ENCODE measurements at places on chromosomes 3 and 15. TPM values are rescaled to one million over a fixed set of nuclear protein-coding genes. Genes with fewer than 3 reads are reported as not detected.

MESP1 gene
- 2.7 TPM for total RNA-seq

FANCD2OS gene
- not detected for total RNA-seq

ZMYND10 gene
- total RNA-seq, result 0.74 TPM

FBXL2 gene
- 5.9 TPM for total RNA-seq

AHSG gene
- not detected for total RNA-seq

SCAANT1 gene
- total RNA-seq, result not detected

ZNF662 gene
- total RNA-seq, result 6.6 TPM

ACKR4 gene
- not detected for total RNA-seq

CHL1 gene
- total RNA-seq, result 25.8 TPM

FBXL22 gene
- total RNA-seq, result 10.1 TPM

LACTB gene
- 23.3 TPM for total RNA-seq

TMEM207 gene
- not detected for total RNA-seq

KBTBD8 gene
- total RNA-seq, result 0.49 TPM

DNA sequence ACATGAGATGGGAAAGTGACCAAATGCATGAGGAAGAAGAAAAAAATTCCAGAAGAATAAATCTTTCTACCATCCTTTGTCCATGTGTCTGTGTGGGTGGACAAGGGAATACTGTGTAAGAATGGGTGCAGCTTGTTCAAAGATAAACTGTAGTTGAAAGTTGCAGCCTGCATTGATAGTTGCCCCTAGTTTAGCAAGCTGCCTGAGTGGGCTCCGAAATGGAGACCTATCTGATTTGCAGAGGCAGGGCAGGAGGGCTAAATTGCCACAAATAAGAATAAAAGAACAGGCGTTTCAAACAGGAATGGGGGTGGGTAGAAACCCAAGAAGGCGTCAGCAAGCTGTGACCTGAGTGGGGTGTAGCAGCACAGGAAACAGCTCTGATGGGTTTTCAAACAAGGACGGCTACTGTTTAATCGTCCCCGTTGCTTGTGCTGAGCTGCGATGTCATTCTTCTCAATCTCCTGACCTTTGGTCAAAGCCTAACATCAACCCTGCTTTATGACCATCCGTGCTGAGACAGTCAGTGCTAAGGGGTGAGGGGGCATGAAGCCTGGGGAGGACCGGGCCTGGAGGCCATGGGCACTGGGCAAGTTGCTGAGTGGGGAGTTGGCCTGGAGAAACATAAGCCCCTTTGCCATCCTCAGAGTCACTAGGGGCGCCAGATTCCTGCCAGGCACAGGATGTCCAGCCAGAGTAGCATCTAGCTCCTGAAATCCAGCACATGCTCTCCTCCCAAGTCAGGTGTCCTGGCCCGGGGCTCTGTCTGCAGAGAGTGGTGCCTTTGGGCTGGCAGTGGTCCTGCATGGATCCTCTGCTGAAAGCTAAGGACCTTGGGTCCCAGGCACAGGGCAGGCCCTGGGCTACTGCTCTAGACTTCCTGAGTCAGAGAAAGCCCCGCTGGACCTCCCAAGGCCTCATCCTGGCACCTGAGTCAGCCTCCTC is 19.2 kb upstream of the C15orf39 start:
- no peak for DNase-seq

DNA sequence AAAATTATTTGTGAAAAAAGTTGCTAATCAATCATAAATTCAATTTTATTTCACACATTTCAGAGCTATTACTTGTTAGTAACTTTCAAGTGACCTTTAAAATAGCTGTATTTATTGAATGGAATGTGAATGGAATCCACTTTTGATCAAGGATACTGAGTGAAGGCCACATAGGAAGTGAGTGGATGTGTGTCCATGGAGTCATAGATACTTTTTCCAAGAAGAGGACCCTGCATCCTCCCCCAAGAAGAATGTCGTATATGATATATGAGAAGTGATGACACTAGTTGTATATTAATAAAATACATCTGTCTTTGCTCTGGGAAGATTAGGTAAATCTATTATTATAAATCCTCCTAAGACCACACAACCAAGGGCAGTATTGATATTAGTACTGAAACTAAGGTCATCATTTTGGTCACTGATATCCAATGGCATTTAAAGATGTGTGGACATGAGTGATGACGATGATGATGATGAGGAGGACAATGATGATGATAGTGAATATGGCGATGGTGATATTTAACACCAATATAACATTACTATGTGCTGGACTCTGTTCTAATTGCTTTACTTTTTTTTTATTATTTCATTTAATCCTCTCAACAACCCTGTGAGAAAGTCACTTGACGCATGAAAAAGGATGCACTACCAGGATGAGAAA is 493.0 kb upstream of the NR2F2 start:
- DNase-seq, result no peak

DNA sequence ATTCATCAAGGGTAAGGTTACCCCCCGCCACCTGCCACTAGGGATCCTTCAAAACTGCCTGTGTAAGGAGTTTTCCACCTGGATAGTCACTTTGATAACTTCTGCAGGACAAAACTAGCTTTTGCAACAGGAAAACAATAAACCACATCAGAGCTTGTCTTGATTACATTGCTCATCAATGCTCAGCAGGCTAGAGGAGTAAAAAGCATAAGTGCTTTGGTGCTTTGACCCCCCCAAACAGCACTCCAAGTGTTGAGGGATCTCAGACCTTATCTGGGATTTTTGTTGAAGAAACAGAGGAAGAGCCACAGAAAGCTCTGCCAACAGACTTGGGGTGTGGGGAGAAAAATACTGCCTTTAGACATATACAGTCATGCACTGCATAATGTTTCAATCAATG is 10.8 kb upstream of the PHLDB2 start:
- no peak for DNase-seq

GRCh38 chr3:123798550-123798949 is 85.6 kb downstream of the MYLK start:
- no peak for DNase-seq

GRCh38 chr3:9253327-9253726 is 3.9 kb upstream of the SRGAP3 start:
- DNase-seq, result no peak

DNA sequence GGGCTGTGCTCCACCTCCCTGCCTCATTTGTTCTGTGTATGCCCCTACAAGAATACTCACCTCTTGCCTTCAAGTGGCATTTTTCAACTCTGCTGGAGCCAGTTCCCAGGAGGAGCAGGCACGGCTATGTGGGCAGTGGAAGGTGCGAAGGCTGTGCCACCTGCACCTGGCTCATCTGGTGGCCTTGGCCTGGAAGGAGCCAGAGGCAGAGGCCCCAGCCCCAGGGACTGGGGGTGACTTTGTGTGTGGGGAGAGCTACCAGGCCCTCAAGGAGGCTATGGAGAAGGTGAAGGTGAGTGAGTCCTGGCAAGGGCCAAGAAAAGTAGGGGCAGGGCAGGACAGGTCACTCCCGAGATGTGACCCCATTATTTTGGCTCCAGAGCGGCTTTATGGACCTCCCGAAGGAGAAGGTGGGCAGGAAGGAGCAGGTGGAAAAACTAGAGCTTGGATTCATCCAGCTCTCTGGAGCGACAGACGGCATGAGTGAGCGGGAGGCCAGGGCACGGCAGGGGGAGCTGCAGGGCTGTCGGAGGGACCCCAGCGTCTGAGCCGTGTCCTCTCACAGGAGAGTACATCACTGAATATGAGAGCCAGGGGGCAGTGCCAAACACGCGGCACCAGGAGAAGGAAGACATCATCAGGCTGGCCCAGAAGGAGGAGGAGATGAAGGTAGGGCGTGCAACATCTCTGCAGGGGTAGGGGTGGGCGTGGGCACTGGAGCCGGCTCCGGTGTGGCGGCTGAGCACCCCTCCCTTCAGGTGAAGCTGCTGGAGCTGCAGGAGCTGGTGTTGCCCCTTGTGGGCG is 57.3 kb upstream of the UBE2Q2 start:
- DNase-seq, result no peak

- DNase-seq, result no peak
Measured at GRCh38 chr15:43330780-43331087, 361 bp upstream of the LCMT2 start.

- no peak for DNase-seq
Measured at GRCh38 chr3:197050511-197050910, 20.9 kb upstream of the MELTF start.

DNA sequence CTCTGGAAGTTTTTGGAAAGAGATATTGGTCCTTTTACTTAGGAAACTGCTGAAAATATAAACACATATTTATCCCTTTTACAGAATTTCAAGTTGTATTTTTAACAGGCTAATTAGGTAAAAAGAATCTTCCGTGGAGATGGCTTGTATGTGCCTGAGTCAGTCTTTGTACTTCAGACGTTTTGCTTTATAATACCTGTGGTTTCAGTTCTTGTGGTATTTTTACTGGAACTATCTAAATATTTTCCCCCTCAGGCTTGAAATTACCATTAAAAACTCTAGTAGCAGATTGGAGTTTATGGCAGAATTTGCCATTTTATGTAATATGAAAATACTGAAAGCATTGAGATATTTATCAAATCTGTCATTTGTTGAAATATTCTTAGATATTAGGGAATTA is 151.6 kb upstream of the CGNL1 start:
- DNase-seq, result no peak

GRCh38 chr15:34206011-34206410 is 3.9 kb downstream of the KATNBL1 start:
- no peak for DNase-seq

- no peak for DNase-seq
Measured at GRCh38 chr3:30966896-30967295, 72.4 kb upstream of the GADL1 start.

- DNase-seq, result no peak
Measured at GRCh38 chr15:71755092-71755970, 55.0 kb upstream of the NR2E3 start.

GRCh38 chr3:194967151-194968117 is 281.8 kb downstream of the FAM43A start:
- peak; percentile 58 for DNase-seq

DNA sequence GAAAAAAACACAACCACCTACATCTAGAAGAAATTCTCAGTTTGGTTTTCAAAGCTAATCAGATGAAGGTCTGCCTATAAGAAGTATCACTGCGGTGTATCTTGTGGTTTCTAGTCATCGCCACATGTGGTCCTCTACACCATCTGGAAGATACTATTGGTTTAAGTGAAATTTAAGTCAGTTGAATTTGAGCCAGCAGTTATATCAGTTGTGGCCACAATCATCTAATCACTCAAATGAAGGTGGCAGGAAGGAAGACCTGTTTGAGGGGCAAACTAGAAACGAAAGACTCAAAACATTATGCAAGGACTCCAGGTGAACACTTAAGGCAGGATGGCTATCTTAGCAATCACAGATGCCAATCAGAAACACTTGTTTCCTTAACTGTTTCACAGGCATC is 48.7 kb downstream of the ETV5 start:
- no peak for DNase-seq

DNA sequence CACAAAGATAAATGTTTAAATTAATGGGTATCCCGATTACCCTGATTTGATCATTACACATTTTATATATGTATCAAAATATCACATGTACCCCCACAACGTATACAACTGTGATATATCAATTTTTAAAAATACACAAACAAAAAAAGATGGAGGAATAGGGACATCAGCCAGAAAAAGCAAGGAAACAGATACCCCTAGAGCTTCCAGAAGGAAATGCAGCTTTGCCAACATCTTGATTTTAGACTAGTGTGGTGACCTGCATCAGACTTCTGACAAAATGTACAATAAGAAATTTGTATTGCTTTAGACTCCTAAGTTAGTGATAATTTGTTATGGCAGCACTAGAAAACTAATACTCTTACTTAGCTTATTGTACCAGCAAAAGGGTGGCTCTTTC is 483.8 kb downstream of the TUSC7 start:
- no peak for DNase-seq

GRCh38 chr3:79367066-79367465 is 400.7 kb downstream of the ROBO1 start:
- no peak for DNase-seq

DNA sequence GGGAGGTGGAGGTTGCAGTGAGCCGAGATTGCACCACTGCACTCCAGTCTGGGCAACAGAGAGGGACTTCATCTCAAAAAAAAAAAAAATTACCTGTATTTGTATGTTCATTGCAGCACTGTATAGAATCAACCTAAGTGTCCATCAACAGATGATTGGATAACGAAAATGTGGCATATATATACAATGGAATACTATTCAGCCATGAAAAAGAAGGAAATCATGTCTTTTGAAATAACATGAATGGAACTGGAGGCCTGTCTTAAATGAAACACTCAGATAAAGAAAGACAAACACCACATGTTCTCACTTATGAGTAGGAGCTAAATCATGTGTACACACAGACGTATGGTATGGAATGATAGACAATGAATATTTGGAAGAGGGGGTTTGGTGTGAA is 59.4 kb upstream of the MEF2A start:
- no peak for DNase-seq

DNA sequence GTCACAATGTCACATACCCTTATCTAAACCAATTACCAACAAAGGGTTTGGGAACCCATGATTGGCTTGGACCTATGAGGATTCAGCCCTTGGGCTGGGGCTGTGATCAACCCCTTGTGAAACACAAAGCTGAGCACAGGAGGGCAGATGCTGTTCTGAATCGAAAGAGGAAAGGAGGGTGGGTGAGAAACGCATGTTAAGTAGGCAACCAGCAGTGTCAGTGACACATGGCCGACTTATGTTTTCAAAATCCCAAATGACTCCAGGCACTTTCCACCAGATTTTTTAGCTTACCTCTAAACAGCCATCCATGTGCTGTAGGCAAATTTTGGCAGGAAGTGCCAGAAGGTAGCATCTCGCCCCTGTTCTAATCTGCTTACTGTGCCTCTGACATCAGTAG is 34.1 kb upstream of the KLHL25 start:
- no peak for DNase-seq

- no peak for DNase-seq
Measured at GRCh38 chr3:108953210-108953609, 469 bp downstream of the GUCA1C start.

GRCh38 chr3:194962056-194962455 is 276.4 kb downstream of the FAM43A start:
- peak; percentile 55 for DNase-seq

- DNase-seq, result no peak
Measured at GRCh38 chr3:136772709-136773108, 20.5 kb upstream of the STAG1 start.

GRCh38 chr3:188546835-188547670 is 393.1 kb downstream of the LPP start:
- no peak for DNase-seq

GRCh38 chr15:91304210-91304609 is 204.2 kb downstream of the SV2B start:
- no peak for DNase-seq

All from vagina (tissue), 2 donors.